Dermis lymphatic vessel endothelial cell (primary cell): ENCODE measurements at places on chromosomes 3 and 15. TPM values are rescaled to one million over a fixed set of nuclear protein-coding genes. Genes with fewer than 3 reads are reported as not detected.

Gene TPRA1
- 26.3 and 27.3 TPM in 2 replicates for total RNA-seq

Gene GPR149
- total RNA-seq: not detected in 2 replicates

Gene HPS3
- 12.0 and 15.5 TPM in 2 replicates for total RNA-seq

Gene GOLGA6L7
- total RNA-seq: not detected in 2 replicates
